ENCODE measurements at places on chromosomes 11 and 22. TPM values are rescaled to one million over a fixed set of nuclear protein-coding genes. Genes with fewer than 3 reads are reported as not detected.

Gene TRIM3
- total RNA-seq = 14.3 TPM

Gene FOLR3
- not detected for total RNA-seq

Gene MOGAT2
- not detected for total RNA-seq

Gene GAL
- total RNA-seq = 234 TPM

GRCh38 chr11:19805827-19806226, 93.2 kb downstream of the NAV2 start:
- DNase-seq = no peak

- DNase-seq = no peak
Measured at GRCh38 chr11:69159150-69159852, 3.6 kb downstream of the SMIM38 start.

- DNase-seq = no peak
Measured at GRCh38 chr22:22507743-22508273, 734 bp downstream of the ZNF280B start.

All from H1 (cell line).